ENCODE measurements at places on chromosomes 7 and 10. TPM values are rescaled to one million over a fixed set of nuclear protein-coding genes. Genes with fewer than 3 reads are reported as not detected.

Gene TAS2R16
- total RNA-seq: not detected

Gene OR2A5
- not detected for total RNA-seq

Gene TRPV6
- total RNA-seq: not detected

Gene OGDHL
- 0.15 TPM for total RNA-seq

Gene FLNC
- total RNA-seq: 4.9 TPM

Gene AFAP1L2
- 23.6 TPM for total RNA-seq

Gene PNLIPRP2
- total RNA-seq: not detected

Gene ARMC3
- 0.65 TPM for total RNA-seq

Gene ZNF736
- total RNA-seq: 0.01 TPM

Gene TRPV5
- not detected for total RNA-seq

Gene HHEX
- 16.6 TPM for total RNA-seq

Gene CRTAC1
- 1.8 TPM for total RNA-seq

Gene RBM20
- 1.1 TPM for total RNA-seq

Gene AHR
- total RNA-seq: 13.3 TPM

Gene OR9A2
- total RNA-seq: not detected

Gene SEMA3D
- total RNA-seq: 0.05 TPM

Gene MTERF1
- total RNA-seq: 15.1 TPM

Gene ARMS2
- total RNA-seq: not detected

Gene MINDY3
- total RNA-seq: 12.2 TPM

Gene LAMB4
- 0.37 TPM for total RNA-seq

Gene ANKRD1
- 7.0 TPM for total RNA-seq

Gene KIAA1217
- 3.1 TPM for total RNA-seq

Gene H2BK1
- total RNA-seq: not detected
